ENCODE measurements at places on chromosomes 3 and 15.
A peak's percentile ranks its signal among the peaks of the same experiment; 100 is the strongest.

GRCh38 chr15:59247364-59247763, 40.7 kb downstream of the LDHAL6B start:
- DNase-seq, result no peak

- peak; percentile 23 for DNase-seq
Observed at GRCh38 chr3:179473565-179473964, 22.3 kb upstream of the GNB4 start.

- no peak for DNase-seq
Observed at GRCh38 chr3:50436114-50436674, 67.2 kb downstream of the CACNA2D2 start.

DNA sequence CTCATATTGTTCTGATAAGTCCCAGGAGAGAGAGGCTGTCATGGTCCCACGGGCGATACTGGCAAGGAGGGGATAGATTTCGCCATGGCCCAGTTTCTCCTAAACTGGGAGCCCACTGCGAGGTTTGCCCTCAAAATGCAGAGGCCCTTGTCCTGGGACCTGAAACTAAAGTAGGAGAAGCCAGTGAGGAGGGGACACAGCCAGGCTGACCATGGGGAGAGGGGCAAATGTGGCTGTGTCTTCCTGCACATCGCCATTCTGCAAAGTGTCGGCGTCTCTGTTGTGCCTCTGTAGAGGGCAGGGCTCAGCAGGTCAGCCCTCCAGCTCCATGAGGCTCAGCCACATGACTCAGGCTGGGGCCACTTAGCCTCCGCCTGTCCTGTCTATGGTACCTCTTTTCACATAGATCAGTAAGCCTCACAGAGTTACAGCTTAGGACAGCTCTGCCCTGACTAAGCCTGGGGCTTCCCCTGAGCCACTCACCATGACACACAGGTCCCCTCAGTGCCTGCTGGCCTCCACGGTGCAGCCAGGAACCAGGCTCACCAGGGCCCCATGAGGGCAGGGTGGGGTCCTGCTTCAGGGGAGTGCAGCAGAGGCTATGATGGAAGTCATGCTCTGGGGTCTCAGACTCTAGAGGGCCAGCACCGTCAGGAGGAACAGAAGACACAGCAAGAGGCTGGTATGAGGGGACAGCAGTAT, 28.6 kb upstream of the PLXNA1 start:
- DNase-seq, result no peak

GRCh38 chr3:74469151-74469550, 145.3 kb downstream of the CNTN3 start:
- DNase-seq, result no peak

DNA sequence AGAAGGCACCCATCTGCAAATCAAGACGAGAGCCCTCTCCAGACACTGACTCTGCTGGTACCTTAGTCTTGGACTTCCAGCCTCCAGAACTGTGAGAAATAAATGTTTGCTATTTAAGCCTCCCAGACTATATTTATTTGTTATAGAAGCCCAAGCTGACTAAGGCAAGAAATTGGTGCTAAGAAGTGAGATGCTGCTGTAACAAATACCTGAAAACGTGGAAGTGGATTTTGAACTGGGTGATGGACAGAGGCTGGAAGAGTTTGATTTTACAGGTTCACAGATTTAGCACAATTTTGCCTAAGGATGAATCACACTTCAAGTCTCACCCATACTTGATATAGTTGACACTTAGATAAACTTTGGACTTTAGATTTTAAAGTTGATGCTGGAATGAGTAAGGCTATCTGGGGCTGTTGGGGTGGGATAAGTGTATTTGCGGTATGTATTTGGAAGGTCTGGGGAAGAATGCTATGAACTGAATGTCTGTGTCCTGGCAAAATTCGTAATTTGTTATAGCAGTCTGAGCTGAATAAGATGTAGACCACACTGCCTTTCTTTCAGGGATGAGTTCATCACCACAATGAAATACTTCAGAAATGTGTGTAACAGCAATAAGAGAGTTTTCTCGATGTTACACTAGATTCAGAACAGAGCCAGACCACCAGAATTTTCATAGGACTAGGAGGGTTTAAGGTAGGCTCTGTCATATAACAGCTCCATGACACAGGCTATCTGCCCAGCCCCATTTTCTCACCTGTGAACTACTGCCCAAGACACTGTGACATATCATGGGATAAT, 120.5 kb upstream of the LMCD1 start:
- DNase-seq, result no peak

GRCh38 chr3:124878561-124879336, 8.4 kb downstream of the ITGB5 start:
- no peak for DNase-seq

DNA sequence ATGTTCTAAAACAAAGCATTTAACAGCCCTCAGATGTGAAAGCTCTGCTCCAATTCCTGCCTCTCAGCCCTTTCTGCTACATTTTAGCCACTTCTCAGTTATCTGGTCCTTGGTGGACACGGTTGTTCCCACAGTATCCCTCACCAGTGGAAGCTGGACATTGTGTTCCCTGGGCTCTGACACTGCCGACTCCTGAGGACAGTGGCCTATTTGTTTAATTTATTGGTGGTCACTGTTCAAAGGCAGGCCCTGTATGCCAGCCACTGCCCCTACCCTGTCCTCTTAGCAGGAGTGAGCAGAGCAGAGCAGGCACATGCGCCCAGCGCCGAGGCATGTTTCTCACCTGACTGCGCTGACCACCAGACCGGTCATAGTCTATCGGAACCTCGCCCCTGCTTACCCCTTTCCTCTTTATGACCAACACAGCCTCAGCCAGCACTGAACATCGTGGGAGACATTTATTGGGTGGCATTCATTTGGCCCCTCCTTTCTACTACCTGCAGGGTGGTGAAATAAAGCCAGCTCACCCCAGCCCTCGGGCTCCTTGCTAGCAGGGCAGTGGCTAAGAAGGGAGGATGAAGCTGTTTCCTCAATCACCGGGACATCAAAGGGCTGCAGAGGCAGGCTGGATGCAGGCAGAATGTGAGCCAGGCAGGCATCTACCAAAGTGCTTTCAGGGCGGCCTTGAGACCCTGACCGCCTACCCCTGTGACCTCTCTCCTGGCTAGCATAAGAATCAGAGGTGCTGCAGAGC, 54.3 kb upstream of the HACD2 start:
- DNase-seq, result no peak

DNA sequence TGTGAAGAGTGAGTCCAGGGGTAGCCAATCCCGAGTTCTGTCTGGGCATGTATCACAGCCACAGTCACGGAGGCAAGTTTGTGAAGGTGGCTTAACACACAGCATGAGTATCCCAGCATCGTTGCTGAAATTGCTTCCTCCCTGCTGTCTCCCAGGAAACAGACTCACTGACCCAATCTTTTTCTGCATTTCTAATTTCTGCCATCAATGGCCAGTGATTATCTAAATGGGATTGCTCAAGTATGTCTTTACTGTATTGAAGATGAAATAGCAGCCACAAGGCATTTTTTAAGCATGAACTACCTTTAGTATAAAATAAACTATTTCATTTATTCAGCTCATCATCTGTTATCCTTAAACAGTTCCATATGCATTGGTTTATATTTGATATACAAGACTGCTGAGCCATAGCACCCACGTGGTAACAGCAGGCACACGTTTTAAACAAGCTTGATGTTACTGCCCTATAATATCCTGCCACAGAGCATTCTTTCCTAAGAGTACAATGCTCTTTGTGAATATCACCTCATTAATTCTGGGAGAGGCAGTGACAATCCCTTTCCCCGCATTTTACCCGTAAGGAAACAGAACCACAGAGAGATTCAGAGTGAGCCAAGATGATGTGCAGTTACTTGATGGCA, 276.6 kb upstream of the THBS1 start:
- DNase-seq, result no peak

GRCh38 chr3:172982736-172983364, 158.2 kb downstream of the SPATA16 start:
- DNase-seq, result no peak

DNA sequence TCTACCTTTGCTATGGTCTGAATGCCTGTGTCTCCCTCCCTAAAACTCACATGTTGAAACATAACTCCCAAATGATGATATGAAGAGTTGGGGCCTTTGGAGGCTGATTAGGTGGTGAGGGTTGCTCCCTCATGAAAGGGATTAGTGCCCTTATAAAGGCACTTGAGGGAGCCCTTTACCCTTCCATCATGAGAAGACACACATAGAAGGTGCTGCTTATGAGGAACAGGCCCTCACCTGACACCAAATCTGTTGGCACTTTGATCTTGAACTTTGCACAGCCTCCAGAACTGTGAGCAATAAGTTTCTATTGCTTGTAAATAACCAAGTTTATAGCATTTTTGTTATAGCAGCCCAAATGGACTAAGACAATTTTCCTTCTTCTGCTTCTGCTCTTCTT, 76.2 kb upstream of the ADAMTS9 start:
- no peak for DNase-seq

- DNase-seq, result no peak
Observed at GRCh38 chr15:35306361-35306981, 221.4 kb upstream of the NANOGP8 start.

- no peak for DNase-seq
Observed at GRCh38 chr3:147015334-147015733, 391.0 kb downstream of the ZIC4 start.

Data from GF-D8 (cell line).